ENCODE measurements at places on chromosomes 11 and 22.

DNA sequence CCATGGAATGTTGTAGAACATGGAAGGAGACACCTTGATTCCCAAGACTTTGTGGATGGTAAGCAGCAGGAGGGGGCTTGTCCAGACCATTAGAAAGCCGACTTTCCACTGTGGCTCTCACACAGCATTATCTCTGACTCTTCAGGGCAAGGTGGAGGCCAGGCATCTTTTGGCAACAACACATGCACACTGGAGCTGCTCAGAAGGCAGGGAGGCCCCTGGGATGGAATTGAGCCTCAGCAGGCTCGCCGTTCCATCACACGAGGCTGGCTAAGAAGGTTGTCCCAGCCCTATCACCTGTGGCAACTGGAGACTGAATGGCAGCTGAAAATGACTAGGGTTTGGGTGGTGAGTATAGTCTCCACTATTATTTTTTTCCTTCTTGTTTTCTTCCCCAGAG, 76.3 kb upstream of the TMEM45B start:
- no peak for DNase-seq

- no peak for DNase-seq
Observed at GRCh38 chr11:132972565-132972964, 559.7 kb downstream of the OPCML start.

DNA sequence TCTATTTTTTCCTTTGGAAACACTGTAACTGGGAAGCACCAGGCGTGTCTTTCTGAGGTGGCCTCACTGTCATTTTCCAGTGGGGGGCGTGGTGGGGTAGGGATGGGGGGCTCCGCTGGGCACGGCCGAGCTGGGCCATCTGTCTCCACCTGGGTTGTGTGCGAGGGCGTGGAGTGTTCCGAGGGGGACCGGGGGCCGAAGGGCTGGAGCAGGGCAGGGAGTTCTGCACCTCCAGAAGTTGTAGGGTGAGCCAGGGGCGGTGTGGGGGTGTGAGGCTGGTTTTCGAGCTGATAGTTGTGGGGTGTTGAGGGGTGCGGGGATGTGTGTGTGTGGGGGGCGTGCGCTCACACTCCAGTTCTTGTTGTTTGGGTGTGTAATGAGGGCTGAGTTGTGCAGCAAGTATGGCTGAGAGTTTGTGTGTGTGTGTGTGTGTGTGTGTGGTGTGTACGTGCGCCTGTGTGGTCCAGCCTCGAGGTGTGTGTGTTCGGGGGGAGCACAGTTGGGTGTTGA, 10.8 kb downstream of the YPEL4 start:
- no peak for DNase-seq

DNA sequence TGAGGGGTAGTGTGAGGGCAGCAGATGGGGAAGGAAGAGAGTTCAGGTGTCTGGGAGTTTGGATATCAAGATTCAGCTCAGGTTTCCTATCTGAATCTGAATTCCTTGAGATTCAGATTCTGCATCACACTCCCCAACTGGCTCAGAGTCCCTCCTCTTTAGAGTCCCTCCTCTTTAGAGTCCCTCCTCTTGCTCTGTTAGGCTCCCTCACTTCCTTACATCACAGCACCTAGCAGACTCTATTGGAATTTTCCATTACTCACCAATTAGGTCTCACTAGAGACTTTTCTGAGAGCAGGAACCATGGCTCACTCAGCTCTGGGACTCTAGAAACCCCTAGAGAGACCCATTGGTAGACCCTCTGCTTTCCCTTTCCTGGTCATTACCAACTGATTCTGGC, 303.4 kb upstream of the SYN3 start:
- DNase-seq, result no peak

DNA sequence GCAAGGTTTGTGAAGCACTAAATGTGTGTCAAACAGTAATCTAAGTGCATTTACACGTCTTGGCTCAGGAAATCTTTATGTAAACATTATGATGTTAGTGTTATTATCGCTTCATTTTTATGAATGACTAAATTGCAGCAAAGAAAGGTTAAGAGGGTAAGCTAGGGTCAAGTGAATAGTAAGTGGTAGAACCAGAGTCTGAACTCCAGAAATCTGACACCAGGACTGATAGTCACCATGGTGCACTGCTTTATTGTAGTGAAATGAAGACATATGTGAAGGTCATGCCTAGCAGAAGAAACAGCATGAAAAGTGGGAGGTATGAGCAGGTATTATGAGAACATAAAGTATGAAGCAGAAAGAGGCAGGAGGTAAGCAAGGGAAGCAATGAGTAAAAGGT, 368.7 kb upstream of the TENM4 start:
- no peak for DNase-seq

GRCh38 chr22:20786536-20786979, 12.6 kb downstream of the SERPIND1 start:
- no peak for DNase-seq

DNA sequence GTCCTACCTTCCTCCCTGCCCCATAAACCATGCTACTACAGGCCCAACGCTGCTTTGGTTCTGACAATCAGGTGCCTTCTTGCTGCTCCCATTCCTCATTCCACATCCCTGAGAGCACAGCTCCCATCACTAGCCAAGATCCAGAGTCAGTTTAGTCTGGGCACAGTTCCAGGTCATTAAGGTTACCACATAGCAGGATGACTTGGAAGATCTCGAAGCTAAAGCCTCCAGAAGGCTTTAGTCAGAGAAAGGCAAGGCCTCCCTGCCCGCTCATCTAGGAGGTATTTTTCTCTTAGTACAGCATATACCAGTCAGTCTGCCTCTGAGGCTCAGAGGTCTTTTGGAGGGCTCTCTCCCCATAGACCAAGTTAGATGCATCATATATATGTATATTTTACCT, 30.3 kb downstream of the TRIM66 start:
- DNase-seq, result no peak

DNA sequence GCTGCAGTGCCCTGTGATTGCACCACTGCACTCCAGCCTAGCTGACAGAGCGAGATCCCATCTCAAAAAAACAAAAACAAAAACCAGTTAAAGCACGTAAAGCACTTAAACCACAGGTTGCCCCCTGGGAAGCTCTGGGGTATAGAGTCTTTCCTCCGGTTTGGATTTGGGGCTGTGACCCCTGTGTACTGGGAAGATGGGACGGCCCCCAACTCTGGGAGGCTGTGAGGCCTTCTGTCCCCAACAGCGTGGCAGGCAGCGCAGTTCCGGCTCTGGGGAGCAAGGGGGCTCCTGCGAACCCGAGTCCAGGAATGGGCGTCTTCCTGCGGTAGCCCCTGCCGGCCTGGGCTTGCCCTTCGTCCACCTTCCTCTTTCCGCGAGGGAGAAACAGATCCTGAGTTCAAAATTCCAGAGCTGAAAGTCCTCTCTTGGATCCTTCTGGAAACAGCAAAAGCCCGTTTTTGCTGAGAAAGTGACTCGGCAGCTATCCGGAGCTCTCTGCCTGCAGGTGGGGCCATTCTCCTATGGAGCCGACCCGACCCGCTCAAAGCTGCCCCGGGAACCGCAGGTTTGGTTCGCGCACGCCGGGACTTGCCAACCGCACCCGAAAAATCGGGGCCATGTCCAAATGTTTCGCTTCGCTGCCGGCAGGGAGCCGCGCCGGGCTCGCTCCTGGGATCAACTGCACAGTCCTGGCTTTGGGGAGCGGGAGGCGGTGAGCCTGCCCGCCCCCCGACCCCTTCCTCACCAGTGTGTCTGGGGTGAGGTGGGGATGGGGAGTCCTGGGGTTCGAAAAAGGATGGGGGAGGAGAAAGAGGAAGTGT, 36.3 kb upstream of the POLA2 start:
- peak; percentile 53 for DNase-seq

DNA sequence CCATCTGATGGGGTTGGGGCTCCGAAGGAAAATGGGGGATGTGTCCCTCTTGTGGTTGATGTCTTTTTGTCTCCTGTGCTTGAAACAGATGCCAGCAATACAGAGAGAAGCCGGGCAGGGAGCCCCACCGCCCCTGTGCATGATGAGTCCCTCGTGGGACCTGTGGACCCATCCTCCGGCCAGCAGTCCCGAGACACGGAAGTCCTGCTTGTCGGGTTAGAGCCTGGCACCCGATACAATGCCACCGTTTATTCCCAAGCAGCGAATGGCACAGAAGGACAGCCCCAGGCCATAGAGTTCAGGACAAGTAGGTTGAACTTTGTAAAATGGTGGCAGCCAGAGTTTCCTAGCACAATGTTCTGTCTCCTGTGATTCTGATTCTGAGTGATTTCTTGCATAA, 91.7 kb upstream of the OR4B1 start:
- DNase-seq, result no peak

DNA sequence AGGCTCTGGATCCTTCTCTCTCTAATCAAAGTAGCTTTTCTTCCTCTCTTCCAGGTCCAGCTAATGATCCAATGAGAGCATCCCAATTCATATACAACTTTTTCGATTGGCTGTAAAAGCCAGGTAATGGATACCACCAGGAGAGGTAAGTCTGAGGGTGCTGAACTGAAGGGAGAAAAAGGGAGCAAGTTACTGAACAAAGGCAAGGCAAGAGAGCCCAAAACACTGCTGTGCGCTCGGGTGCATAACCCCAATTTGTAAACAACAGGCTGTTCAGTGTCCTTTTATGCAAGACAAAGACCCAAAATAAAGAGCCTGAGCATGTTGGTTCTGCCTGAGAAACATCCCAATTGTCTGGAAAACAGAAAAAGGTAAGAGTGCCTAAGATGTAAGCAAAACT, 260.1 kb downstream of the DCDC1 start:
- DNase-seq, result no peak

DNA sequence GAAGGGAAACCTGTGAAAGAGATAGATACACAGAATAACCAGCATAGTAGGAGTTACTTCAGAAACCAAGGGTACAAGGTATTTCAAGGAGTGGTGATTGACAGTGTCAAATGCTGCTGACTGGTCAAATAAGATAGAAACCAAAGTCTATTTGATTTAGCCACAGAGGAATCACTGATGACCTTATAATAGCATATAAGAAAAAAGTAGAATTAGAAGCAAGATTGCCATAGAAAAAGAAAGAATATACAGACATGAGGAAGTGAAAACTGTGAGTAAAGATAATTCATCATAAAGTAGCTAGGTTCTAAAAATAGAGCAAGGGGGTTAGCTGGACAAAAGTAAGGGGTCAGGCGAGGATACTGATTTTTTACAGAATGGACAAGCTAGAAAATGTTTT, 14.2 kb downstream of the ZBTB44 start:
- DNase-seq, result no peak

DNA sequence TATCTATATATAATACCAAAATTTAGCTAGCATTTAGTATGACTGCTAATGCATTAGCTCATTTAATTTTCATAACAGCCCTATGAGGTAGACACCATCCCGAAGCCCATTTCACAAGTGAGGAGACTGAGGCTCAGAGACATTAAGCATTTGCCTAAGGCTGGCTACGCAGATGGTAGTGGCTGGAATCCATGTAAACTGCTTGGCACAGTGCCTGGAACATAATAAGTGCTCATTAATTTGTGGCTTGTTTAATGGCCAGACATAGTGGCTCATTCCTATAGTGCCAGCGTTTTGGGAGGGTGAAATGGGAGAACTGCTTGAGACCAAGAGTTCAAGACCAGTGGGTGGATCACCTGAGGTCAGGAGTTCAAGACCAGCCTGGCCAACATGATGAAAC, 17.8 kb upstream of the TP53I11 start:
- DNase-seq, result no peak

DNA sequence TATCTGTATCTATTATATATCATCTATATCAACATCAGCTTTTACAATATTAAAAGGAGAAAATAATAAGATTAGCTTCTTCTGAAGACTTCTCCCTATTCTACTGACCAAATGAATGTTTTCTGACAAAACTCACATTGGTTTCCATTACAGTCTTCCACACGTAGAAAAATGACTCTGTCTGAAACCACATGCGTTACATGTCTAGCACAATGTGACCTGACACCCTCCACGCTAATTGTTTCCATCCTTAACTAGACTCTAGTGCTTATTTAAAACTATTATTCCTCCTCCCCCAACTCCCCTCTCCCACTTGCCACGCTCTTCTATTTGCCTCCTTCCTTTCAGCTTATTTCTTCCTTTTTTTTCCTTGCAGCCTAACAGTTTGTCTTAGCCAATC, 172.1 kb downstream of the ADAMTS15 start:
- no peak for DNase-seq

GRCh38 chr22:44042249-44043218, 18.4 kb downstream of the PARVB start:
- DNase-seq, result no peak

DNA sequence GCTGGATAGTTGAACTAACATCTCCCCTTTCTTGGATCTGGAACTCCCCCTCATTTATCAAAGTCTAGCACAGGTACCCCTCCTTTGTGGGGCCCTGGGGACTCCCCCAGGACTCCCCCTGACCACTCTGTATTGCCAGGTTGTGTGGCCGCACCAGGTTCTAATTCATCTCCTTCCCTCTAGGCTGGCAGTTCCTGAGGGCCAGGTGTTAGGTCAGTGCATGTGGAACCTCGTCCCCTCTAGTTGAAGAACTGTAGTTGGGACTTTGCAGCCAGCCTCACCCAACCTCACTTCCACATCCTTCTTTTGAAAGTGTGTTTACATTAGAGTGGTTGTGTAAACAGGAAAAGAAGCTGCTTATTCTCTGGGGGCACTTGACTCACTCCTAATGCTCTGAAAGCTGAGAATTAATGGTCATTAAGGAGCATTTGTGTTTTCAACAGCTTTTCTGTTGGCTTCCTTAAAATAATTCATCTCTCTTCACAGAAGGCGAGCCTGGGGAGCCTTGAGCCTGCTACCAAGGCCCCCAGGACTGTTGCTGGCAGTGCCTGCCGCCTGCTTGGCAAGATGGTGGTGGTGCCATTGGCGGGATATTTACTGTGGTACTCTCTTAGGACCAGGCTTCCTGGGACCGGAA, 11.8 kb downstream of the UPB1 start:
- DNase-seq, result no peak

DNA sequence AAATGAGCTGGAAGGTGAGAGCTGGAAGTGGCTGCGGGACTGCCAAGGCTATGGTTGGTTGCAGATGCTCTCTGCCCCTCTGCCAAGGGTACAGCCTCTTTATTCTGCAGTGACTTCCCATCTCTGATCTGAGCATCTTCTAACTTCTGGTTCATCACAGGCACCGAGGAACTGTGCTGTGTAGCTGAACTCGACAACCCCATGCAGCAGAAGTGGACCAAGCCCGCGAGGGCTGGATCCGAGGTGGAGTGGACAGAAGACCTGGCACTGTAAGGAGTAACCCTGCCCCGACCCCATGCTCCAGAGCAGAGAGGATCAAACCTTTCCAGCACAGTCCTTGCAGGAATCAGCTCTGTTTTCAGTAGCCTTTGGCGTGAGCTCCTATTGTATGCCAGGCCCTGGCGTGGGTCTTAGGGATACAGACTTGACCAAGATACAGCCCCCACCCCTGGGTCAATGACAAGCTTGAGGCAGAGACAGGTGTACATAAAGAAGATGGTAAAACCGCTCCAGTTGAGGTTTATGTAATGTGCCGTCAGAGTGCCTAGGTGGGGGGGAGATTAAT, 4.3 kb downstream of the C2CD2L start:
- DNase-seq, result no peak

GRCh38 chr11:61855939-61856680, 28.0 kb downstream of the FADS2 start:
- no peak for DNase-seq

DNA sequence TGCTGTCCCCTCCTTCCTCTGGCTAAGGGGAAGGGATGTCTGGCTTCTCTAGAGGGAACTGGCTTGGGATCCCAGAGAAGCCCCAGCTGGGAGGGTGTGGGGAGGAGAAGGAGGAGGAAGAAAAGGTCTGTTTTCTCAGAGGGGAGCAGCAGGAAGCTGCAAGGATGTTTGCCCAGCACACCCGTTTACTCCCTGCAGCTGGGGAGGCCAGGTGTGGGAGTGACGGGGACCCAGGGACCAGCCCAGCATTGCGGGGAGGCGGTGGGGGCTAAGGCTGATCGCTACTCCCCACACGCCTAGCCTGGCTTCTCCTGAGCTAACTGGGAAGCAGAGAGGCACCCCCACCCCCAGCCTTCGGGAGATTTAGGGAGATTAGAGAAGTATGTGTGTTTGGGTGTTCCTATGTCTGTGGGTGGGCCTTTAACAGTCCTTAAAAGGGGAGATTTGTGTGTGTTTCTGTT, 3.9 kb downstream of the CREB3L1 start:
- no peak for DNase-seq

Data from stimulated activated naive CD4-positive, alpha-beta T cell treated with Interleukin-2 at 50 U/mL for 16 hours (primary cell).